ENCODE measurements at places on chromosomes 3 and 15.

DNA sequence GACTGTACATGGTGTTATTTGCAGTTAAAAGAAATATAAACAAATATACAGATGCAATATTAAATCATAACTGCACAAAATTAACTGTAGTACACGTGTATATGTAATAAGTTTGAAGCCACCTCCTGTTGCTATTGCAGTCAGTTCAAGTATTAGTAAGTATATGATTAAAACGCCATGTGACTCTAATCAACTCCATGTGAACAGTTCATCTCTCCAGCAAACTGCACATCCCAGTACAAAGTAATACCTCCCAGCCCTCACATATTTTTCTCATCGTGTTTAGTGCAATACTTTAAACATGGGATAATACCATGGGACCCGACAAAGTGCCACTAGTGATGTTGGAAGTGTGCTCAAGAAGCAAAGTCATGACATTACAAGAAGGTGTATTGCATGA is 34.6 kb downstream of the PDCD10 start:
- no peak for DNase-seq

- no peak for DNase-seq
These were observed 126.5 kb downstream of the UBE2E2 start for GRCh38 chr3:23329471-23330105.

DNA sequence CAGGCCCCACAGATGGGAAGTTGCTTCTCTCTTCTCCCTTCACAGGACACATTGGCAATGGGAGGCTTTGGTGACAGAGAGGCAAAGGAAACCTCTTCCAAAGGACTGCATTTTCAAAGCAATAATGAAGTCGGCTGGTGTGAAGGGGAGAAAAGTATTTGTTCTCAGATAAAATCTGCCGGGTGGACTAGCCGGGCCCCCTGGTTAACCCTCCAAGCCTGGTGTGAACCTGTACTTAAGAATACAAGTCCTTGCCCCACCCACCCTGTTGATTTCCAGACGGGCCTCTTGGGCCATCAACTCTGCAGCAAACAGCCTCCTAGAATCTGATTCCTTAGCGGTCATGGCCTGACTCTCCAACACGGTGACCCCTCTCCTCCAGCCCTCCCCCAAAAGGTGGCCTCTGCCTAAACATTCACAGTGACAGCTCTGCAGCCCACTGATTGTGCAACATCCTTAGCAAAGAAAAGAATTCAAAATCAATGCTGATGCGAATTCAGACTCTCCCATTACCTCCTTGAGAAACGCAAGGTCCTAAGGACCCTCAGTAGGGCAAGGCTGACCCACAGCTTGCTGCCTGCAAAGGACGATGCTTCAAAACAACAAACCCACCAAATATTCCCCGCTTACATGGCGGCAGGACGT is 9.9 kb downstream of the TLE3 start:
- no peak for DNase-seq

- DNase-seq = no peak
These were observed 19.3 kb downstream of the SLC51A start for GRCh38 chr3:196235452-196236122.

DNA sequence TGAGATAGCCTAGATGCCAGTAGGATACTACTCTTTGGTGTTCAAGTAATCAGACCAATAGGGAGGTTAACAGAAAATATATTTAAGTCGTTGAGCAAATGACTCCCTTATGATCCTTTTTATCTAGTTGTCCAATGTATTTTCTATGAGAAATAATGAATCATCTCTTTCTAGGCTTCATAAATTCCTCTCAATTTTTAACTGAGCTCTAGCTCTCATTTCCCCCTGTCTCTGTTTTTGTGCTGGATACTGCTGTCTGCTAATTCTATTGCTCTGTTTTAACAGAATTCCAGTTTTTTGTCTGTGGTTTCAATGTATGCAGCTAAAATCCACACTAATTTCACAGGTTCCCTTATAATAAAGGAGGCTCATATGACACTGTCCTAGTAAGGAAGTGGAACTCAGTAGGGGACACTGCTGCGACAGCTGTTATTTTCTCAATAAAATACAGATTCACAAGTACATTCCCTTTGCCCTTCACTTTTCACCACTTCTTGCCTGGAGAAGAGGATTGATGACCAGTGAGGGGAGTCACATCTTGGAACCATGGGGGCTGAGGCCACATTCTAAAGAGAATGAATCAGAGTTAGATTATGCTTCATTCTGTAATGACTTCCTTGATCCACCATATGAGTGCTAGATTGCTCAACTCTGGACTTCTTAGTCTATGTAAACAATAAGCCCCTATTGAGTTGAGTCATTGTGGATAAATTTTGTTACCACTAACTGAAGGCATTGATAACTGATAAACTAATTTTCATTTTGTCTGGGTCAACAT is 558.7 kb upstream of the KCNMB2 start:
- DNase-seq = peak; percentile 62

GRCh38 chr3:9553021-9553947 is at the start of gene LHFPL4:
Gene LHFPL4 (minus strand): TSS chr3:9553822. CDS start chr3:9552679, 1,143 bp downstream.
- no peak for DNase-seq

- peak; percentile 69 for DNase-seq
These were observed 4.6 kb upstream of the CIDEC start for GRCh38 chr3:9884555-9885165.

DNA sequence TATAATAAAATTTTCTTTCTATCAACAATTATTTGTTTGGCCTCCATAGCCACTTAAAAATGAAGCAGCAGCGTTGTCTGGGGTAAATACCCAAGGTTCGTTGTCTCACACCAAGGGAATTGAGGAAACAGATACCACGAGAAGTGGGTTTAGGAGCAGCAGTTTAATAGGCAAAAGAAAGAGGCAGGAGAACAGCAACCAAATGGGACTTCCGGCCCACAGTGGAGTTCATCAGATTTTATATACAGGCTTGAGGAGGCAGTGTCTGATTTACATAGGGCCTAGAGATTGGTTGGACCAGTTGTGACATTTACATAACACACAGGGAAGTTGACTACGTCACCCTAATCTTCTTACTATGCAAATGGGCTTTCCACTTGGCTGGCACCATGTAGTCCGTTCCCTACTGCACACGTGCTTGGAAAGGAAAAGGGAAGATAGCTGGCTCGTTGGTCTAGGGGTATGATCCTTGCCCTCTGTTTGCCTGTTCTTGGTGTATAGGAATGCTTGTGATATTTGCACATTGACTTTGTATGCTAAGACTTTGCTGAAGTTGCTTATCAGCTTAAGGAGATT is 61.5 kb upstream of the SETMAR start:
- DNase-seq = no peak

DNA sequence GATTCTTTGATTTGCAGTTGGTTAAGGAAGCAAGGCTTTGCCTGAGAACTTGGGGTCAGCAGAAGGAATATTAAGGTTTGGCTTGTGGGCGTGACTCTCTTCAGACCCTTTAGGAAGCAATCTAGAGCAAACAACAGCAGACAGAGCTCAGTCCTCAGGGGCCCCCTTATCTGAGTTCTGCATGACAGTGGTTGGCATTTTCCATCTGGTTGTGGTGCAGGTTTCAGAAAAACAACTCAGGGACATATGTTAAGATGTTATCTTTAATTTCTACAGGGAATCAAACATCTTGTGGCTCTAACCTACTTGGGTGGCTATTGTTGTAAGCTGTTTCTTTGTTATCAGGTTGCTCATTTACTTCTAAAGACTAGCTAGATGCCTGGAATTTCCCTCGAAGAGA is 141.4 kb downstream of the VPS8 start:
- no peak for DNase-seq

GRCh38 chr3:133280586-133280985 is 119.3 kb upstream of the BFSP2 start:
- no peak for DNase-seq

Data from MG63 (cell line).